ENCODE measurements at places on chromosomes 11 and 22. TPM values are rescaled to one million over a fixed set of nuclear protein-coding genes. Genes with fewer than 3 reads are reported as not detected.

DNA sequence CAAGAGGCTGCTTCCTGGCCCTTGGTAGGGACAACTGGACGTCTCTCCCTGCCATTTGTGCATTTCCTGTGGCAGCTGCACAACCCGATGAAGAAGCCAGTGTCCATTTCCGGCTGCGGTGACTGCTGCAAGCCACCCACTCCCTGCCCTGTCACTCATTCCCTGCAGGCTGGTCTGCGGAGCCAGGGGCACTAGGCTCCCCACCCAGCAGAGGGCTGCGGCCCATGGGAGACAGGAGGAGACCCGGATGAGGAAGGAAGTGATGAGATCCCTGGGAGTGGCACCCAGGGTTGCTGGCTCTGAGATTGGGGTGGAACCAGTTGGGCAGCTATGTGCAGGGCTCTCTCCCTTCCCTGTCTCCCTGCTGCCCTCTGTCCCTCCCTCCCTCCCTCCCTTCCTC is 10.0 kb upstream of the MYRF start:
- DNase-seq = no peak

DNA sequence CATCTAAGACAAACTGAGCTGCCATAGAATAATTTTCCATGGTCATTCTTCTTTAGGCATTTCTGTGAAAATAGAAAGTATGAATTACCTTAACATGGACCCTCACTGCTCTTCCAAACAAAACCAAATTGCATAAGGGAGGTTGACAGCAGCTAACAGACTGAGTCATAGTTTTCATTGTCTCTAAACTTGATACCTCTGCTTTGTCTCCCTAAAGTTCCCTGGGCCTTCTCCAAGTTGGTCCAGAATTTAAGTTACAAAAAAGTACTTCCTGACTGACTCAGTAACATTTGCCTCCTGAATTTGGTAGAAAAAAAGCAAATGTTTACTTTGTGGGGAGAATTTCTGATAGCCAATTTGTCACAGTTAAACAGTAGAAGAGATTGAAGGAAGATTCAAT is 3.0 kb downstream of the OR8D1 start:
- no peak for DNase-seq

GRCh38 chr22:47044722-47045535 is 282.5 kb downstream of the TBC1D22A start:
- no peak for DNase-seq

The C11orf87 gene
- total RNA-seq = not detected

DNA sequence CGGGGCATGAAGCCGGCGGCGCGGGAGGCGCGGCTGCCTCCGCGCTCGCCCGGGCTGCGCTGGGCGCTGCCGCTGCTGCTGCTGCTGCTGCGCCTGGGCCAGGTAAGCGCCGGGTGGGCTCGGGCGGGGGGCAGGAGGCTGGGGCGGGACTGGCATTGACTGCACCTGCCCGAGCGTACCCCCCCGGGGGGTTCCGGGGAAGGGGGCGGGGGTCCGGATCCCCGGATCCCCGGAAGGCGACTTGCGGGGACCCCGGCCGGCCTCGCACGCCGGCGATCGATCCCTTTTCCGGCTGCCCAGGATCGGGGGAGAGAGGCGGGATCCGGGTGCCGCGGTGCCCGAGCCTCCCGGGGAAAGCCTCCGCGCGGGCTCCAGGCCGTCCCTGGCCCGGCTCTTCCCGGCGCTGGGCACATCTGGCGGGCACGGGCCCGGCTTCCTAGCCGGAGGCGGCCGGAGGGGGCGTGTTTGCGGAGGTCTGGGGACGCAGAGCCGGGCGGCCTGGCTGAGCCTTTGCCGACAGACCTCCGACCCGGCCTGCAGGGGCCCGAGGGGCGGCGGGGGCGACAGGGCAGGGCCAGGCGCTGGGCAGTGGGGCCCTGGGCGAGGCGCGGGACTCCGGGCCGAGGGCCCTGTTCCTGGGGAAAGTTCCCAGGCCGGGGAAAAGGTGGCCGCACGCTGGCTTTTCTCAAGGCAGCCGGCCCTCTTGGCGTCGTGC is 705 bp downstream of the PTPRJ start:
- peak; percentile 32 for DNase-seq

DNA sequence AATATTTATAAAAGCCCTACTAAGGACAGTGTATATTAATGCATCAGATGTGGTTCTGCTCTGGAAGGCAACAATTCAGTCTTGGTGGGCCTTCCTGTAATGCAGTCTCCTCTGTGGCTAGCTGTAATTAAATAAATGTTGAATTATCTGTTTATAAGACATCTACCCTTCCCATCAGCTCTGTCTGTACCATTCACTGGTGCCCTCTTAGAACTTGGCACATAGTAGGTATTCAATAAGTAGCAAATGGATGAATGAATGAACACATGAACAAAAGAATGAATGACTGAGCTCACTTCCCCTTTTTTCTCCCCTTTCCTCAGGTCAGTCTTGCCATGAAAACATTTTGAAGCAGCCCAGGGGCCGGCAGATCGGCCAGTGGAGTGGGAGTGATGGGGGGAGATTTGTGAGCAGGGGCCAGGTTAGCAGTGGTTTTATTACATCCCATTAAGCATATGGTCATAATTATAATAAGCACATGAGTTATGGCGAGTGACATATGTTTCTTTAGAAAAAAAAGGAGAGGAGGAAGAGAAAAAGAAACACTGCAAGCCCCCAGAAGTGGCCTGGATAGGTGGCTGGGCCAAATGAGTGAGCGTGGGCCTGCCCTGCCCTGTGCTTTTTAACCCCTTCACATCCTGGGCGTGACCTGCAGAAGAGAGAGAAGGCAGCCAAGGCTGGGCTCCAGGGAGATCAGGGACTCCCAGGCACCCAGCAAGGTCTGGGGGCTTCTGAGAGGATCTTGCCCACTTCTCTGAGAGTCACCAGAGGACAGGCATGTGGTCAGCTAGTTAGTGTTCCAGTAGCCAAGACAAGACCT is 48.6 kb upstream of the CD82 start:
- DNase-seq = no peak

GRCh38 chr22:27554841-27555456 is 246.6 kb downstream of the MN1 start:
- DNase-seq = no peak

DNA sequence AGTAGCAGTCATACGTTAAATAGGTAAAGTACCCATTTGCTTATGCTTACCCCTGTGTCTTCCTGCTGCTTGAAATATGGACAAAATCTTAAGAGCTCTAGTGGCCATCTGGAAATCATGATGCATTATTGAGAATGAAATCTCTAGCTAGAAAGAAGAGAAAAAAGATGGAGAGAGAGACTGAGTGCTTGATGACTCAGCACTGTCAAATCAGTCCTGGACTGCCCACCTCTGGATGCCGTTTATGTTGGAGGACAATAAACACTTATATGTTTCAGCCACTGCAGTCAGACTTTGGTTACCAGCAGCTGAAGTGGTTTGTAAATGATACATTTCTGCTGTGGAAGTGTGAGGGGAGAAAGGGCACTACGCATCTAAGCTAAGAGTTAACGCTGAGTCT is 3.6 kb downstream of the OR8B4 start:
- no peak for DNase-seq

DNA sequence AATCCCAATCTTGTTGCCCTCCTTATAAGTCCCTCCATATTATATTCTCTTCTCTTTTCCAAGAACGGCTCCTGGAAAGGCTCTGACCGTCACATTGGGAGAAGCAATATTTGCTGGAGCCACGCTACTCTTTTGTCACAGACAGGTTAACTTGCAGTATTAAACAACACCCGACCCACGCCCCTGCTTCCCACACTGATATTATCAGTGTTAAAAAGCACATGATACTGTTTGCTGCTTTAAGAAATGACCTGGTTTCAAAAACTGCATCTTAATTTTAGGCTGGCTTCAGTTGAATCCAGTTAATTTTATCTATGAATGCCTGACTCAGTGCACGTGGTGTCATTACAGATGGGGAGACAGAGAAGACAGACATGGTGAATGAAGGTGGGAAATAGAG is 3.1 kb downstream of the FLI1 start:
- DNase-seq = no peak
